ENCODE measurements at places on chromosomes 3 and 15.
A peak's percentile ranks its signal among the peaks of the same experiment; 100 is the strongest.

- peak; percentile 69 for DNase-seq
Measured at GRCh38 chr3:185936814-185937688, 763 bp downstream of the TRA2B start.

DNA sequence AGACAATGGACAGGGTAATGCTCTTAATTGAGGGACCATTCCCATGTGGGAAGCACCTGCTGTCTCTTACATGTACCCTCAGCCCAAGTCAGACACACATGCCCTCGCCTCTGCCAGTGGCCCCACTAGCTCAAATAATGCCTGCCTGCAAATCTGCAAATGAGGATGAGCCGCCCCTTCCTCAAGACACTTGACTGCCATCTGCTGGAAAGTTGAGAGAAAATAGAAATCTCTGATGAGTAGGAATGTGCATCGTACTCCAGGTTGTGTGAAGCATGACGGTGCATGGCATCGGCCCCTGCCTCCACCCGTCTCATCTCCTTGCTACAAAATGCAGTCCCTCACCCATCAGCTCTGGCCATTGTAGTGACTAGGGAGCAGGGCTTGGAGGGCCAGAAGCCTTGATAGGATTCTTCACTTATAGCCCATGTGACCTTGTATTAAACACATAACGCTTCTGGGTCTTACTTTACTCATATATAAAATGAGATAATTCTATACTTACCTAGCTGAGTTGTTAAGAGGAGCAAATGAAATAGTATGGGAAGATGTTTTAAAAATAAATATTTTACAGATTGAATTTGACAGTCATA lies 6.3 kb upstream of the SCN5A start:
- no peak for DNase-seq

- no peak for DNase-seq
Measured at GRCh38 chr3:194518652-194519051, 31.9 kb upstream of the ATP13A3 start.

GRCh38 chr3:61980041-61980440 lies 393.3 kb downstream of the FEZF2 start:
- no peak for DNase-seq

DNA sequence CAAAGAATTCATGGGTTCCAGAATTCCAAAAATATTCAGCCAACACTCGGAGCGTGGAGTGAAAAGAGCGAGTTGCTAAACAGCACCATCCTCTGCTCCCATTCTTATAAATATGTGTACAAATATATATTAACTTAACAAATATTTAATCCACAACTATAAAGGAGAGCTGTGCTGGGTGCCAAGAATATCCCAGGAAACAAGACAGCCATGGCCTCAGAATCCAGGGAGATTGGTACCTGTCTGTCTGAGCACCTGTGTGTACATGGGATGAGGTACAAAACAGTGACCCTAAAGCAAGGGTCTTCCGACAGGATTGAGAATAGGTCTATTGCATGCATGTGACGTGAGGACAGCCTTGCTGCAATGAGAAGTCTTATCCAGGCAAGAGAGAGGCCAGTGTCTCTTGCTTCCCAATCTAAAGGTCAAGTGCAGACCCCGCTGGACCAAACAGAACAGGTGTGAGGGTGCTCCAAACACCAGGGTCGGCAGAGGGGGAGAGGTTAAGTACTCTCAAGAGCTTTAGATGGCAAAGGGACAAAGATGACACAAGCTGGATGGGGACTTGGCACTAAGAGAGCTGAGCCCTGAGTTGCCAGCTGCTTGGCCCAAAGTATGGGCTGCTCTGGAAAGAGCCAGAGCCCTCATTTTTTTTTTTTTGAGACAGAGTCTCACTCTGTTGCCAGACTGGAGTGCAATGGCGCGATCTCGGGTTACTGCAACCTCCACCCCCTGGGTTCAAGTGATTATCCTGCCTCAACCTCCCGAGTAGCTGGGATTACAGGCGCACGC lies 36.2 kb downstream of the HOMER2 start:
- no peak for DNase-seq

DNA sequence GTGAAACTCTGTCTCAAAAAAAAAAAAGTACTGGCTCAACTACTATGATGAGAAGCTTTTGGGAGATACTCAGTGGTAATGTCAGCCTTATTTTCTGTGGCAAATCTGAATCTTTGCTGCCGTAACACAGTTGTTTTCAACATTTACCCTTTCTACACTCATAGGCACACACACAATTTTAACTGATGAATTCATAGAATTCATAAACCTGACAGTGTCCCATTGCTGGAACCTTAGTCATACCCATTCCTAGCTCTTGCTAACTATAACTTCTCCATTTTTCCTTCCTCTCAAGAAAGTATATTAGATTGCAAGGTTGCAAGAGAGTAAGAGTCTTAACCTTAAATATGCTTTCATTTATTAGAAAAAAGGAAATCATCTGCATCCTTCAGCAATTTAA lies 496.6 kb downstream of the FHIT start:
- DNase-seq, result no peak

DNA sequence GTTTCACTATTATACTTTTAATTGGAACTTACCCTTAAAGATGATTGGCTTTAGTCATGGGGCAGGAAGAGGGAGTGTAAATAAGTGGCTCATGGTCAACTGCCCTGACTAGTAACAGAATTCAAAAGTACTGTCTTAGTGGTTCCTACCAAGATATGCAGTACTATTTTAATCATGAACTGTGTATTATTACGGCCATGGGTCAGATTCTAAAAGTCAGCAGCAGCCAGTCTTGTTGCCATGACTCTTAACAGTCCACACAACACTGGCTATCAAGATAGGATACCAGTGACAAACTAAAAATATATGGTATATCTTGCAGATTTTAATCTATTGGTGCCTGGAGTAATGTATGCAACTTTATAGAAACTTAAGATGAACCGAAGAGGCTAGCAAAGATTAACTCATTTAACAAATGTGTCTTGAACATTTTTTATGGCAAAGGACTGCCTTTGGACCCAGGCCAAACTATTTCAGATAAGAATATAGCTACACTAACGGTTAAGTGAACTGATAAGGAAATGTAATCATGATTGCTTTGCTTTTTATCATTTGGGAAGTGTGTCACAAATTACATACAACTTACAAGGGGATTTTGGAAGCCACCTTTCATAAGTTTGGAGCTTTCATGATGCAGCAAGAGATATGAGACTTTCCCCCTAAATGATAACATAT lies 163.7 kb downstream of the TCF12 start:
- DNase-seq, result no peak

- DNase-seq, result no peak
Measured at GRCh38 chr3:99972380-99973104, 141.8 kb downstream of the FILIP1L start.

- no peak for DNase-seq
Measured at GRCh38 chr3:188434594-188434993, 280.6 kb downstream of the LPP start.

- DNase-seq, result no peak
Measured at GRCh38 chr3:16869261-16870005, 15.3 kb upstream of the PLCL2 start.

DNA sequence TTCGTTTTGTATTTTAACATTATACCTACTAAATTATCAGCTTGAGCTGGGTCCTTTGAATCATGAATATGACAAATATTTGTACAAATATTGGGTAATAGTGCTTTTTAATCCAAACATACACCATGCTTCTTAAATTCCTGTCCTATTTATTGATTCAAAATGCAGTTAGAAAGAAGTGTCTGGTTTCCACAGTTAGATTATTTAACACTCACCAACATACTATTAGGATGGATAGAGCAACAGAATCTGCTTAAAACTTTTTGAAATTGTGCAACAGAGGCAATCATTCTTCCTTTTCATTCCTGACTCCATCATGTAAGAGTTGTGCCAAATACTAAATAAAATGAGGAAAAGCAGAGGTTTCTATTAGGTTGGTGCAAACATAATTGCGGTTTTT lies 281.2 kb downstream of the LSAMP start:
- no peak for DNase-seq

DNA sequence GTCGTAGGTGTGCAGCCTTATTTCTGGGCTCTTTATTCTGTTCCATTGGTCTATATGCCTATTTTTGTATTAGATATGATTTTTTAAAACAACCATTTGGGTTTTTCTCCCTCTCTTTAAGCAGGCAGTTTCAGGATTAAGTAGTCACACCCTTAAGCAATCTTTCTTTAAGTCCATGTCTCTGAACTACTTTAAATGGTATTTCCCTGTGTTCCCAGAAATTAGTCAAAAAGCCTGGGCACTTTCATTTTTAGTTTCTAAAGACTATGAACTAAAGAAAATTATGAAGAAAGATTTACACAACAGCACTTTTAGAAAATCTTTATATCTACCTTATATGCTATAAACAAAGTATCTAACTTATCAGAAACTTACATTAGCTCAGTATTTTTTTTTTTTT lies 110.3 kb downstream of the FAIM start:
- DNase-seq, result no peak

GRCh38 chr3:75294124-75294523 lies 370.0 kb upstream of the FRG2C start:
- peak; percentile 9 for DNase-seq

- DNase-seq, result no peak
Measured at GRCh38 chr3:126367316-126367805, 10.2 kb upstream of the KLF15 start.

DNA sequence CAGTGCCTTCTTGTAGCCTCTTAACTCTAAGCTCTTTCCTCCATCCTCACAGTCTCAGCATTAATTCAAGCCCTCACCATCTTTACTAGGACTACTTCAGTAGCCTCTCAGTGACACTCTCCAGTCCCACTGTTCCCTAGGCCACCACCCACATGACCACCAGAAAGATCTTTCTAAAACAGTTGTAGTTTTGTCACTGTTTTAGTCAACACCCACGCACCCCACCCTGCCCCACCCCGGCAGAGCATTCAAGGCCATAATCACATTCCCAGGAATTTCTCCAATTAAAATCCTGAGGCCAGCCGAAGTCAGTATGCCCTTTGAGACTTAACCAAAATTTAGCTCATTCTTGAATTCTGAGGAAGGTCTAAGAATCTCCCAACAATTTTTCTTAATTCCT lies 31.2 kb upstream of the PSMD6 start:
- DNase-seq, result no peak

- no peak for DNase-seq
Measured at GRCh38 chr15:71732636-71733035, 77.7 kb upstream of the NR2E3 start.

- peak; percentile 1 for DNase-seq
Measured at GRCh38 chr3:171028025-171028778, 1.7 kb upstream of the SLC2A2 start.

DNA sequence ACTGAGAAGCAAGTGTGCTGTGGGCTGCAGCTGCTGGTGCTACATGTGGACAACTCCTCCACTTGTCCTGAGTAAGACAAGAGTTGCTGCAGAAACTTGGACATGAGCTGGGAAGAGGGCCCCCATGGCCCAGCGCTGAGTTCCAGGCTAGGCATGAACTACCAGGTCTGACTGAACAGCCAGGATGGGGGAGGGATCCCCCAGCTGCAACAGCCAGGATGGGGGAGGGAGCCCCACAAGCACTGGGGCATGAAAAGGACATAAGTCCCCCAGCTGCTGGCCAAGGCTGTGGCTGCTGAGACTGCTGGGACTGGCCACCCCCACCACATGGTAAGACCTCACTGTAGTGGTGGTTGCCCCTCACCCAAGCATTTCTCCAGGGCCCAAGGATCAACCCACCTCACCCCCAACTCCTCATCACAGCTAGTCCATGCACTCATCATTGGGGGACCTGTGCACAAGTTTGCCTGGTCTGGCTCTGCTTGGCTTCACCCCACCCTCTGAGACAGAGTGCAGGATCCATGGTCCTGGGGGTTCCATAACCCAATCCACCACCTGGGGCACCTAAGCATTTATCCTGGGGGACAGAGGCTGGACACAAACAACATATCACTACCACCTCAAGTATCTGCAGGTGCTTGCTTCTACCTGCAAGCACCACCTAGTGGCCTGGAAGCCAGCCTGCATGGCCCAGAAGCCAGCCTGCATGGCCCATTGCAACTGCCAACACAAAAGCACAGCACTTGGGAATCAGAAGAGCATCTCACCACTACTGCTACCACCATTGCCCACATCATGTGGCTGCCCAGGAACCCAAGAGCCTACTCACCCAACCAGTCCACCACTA lies 84.5 kb upstream of the STT3B start:
- DNase-seq, result no peak

DNA sequence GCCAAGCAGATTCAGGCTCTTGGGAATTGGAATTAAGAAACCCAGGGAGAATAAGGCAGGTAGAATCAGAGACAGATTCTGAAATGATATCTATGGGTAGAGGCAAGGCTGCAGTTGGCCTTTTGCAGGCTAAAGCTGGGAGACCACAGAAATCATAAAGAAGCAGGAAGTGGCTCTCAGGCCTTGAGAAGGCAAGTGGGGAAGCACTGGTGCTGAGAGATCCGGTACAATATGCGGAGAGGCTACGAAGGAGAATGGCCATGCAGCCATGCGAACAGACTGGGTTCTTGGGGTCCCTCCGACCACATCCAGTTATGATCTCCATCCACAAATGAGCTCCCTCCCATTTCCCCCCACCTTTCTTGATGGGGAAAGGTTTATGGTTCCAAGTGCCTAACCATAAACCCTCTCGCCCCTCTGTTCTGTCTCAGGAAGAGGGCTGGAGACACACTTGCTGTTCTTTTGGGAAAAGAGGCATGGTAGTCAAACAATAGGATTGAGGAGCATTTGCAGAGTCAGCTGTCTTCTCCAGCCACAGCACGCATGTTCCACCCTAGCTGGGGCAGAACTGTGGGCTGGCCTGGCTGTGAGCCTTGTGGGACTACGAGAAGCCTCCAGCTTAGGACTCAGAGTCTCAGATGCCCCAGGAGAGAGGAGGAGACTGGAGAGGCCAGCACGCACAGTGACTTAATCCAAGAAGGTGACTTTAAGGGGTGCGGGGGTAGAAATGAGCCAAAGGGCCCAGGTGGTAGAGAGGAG lies 99.6 kb downstream of the RPLP1 start:
- DNase-seq, result no peak

DNA sequence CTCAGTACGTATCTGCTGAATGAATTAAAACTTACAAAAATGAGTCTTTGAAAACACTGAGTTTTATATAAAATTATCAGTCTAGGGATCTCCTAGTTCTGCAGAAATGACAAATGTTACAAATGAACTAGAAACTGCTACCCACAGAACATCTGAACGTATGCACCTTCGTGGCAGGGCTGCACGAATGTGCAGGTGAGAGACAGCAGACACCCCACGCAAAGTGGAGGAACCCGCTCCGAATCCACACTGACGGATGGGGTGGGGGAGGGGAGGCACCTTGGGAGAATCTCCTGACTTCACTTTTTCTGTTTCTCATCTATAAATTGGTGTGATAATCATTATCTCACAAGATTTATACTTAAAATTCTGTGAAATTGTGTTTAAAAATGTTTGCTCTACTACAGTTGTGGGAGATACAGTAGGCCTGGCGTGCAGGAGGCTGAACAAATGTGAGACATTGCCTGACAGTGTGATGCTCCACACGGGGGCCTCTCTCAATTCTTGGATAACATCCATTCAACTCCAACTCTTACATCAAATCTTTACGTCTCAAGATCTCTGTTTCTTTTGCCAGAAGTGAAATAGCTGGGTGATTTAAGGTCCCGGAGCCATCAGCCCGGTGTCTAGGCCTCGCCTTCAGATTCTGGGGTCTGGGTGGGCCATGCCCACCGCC lies 86.9 kb downstream of the ATP10A start:
- no peak for DNase-seq

- DNase-seq, result no peak
Measured at GRCh38 chr3:43892061-43892460, 201.3 kb downstream of the ABHD5 start.

Measured in anterior cingulate cortex (tissue), 58 donors.